Osteocyte (in vitro differentiated cells): ENCODE measurements at places on chromosomes 4 and X. TPM values are rescaled to one million over a fixed set of nuclear protein-coding genes. Genes with fewer than 3 reads are reported as not detected.

The APLN gene
- 0.38 and 0.39 TPM in 2 replicates for total RNA-seq

- no peak for DNase-seq
- H3K4me3 ChIP-seq, result no peak overlapping the region
- no peaks in the 10 kb centered on the region for H3K36me3 ChIP-seq
- H3K27me3 ChIP-seq, result no peaks in the 10 kb centered on the region
- peaks cover 11% of the 10 kb centered on the region for H3K4me1 ChIP-seq
Measured at GRCh38 chr4:142329313-142329712, 516.8 kb downstream of the INPP4B start.

DNA sequence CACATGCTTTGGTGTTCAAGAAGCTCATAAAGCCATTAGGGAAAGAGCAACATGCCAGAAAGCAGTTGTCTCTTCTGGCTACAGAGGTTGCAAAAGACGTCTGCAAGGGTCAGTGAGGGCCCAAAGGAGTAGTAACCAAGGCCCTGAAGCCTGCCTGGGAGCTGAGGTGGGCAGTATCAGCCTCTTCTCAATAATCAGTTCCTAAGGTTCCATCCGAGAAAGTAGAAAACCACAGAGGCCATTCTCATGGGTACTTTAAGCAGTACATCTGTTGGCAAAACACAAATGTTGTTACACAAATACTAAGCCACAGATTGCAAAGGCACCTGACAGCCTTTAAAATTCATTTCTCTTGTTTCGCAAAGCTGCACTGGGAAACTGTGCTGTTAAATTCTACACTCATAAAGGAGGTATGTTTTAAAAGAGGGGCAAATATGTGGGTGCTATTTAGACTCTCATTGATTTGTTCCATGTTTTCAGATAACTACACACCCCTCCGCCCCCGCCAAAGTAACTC lies 37.7 kb downstream of the MECP2 start:
- peaks cover 40% of the 10 kb centered on the region for H3K4me1 ChIP-seq
- no peak for DNase-seq
- no peaks in the 10 kb centered on the region for H3K36me3 ChIP-seq
- H3K4me3 ChIP-seq, result no peak overlapping the region
- peak overlapping the region; percentile 45 for H3K27ac ChIP-seq

- peaks cover 19% of the 10 kb centered on the region for H3K4me1 ChIP-seq
- H3K27me3 ChIP-seq, result no peaks in the 10 kb centered on the region
- H3K4me3 ChIP-seq, result no peak overlapping the region
- H3K36me3 ChIP-seq, result peaks cover 42% of the 10 kb centered on the region
Measured at GRCh38 chr4:1340861-1341260, 6.1 kb upstream of the UVSSA start.

DNA sequence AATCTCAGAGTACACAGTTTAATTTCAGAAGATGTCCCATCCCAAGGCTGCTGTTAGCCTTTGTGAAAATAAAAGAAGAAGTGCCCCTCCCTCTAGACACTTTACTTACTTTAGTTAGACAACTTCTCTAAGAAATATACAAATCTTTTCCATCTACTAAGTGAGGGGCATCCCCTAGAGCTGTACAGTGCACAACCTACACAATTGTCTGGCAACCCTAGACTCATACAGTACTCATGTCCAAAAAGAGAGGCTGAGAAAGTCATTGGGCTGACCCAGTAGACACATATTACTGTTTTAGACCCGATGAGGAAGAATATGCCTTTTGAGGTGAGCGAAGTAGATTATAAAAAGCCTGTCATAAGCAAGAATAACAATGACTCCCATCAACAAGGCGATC lies 297.6 kb downstream of the IDS start:
- H3K27ac ChIP-seq, result no peak overlapping the region
- H3K27me3 ChIP-seq, result no peaks in the 10 kb centered on the region
- DNase-seq, result no peak
- H3K4me1 ChIP-seq, result no peaks in the 10 kb centered on the region

GRCh38 chr4:125010796-125011503 lies 298.4 kb upstream of the ANKRD50 start:
- no peak overlapping the region for H3K27ac ChIP-seq
- DNase-seq, result no peak
- no peak overlapping the region for H3K4me3 ChIP-seq
- H3K27me3 ChIP-seq, result no peaks in the 10 kb centered on the region

DNA sequence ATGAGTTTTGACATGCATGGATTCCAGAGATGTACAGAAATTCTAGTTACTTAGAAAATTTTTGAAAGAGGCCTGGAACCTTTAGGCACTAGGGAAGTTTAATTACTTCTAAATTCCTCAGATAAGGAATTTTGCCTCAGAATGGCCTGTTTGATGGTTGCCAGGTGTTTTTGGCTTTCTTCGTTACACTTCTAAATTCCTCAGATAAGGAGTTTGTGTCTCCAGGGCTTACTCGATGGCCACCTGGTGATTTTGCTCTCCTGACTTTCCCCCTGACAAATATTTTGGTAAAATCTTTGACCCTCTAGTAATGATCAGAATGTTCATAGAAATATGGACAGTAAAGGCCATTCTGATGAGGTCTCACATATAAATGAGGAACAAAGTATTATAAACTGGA lies 64.3 kb downstream of the BEX3 start:
- no peak for DNase-seq
- no peaks in the 10 kb centered on the region for H3K36me3 ChIP-seq
- no peaks in the 10 kb centered on the region for H3K27me3 ChIP-seq
- H3K27ac ChIP-seq, result peak overlapping the region; percentile 9
